ENCODE measurements at places on chromosomes 1 and 21. TPM values are rescaled to one million over a fixed set of nuclear protein-coding genes. Genes with fewer than 3 reads are reported as not detected.

The NLRP3 gene
- total RNA-seq: not detected

The FMO5 gene
- 0.72 TPM for total RNA-seq

The PIK3CD gene
- 6.2 TPM for total RNA-seq

The MROH9 gene
- not detected for total RNA-seq

The ADAMTS5 gene
- total RNA-seq: 1.1 TPM

The EIF4G3 gene
- 31.6 TPM for total RNA-seq

The PGLYRP4 gene
- total RNA-seq: not detected

The TXNIP gene
- 306 TPM for total RNA-seq

The CFHR1 gene
- 0.81 TPM for total RNA-seq

The AMPD1 gene
- total RNA-seq: not detected

The TP73 gene
- not detected for total RNA-seq

All from cardiac atrium fibroblast (primary cell).